ENCODE measurements at places on chromosomes 3 and 15.

- DNase-seq: no peak
Measured at GRCh38 chr3:175601521-175601920, 742.4 kb downstream of the NAALADL2 start.

- no peak for DNase-seq
Measured at GRCh38 chr3:99066863-99067262, 165.4 kb upstream of the DCBLD2 start.

DNA sequence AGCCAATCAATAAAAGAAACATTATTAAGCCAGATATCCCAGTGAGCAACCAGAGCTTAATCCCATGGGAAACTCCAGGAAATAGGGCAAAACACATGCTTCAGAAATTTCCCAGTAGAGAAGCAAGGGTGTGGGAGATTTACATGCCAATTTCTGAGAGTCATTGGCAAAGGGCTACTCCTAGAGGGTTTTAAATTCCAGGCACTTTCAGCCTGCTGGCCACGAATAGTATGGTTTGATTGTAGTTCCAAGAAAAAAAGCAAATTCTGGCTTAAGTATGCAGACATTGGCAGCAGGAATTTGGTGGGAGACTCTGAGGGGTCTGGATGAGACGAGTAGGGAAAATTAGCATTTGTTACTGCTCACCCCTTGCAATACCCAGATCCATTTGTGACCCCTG is 402.1 kb upstream of the SUCLG2 start:
- DNase-seq: no peak

DNA sequence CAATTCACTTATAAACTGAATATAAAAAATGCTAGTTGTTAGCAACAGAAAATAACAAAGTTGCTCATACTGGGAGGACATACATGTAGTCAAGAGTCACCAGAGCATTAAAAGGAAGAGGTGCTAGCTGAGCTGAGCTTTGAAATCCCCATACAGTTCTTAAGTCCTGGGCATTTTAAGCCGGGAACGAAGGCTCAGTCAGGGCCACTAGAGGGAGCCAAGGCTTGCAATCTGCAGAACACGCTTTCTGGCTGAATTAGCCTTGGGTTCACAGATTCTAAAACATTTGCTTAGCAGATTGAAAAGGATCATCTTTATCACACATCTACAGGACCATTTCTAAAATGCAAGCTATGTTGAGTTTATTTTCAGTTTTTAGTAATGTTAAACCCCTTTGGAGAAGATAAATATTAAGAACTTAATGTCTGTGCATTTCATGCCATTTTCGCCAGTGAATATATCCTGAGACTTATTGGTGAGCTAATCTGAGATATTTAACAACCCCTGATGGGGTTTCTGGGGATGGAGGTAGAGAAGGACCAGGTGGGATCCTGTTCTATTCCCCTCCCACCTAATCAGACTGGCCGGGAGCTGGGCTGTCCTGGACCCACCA is 26.3 kb upstream of the MNS1 start:
- no peak for DNase-seq

DNA sequence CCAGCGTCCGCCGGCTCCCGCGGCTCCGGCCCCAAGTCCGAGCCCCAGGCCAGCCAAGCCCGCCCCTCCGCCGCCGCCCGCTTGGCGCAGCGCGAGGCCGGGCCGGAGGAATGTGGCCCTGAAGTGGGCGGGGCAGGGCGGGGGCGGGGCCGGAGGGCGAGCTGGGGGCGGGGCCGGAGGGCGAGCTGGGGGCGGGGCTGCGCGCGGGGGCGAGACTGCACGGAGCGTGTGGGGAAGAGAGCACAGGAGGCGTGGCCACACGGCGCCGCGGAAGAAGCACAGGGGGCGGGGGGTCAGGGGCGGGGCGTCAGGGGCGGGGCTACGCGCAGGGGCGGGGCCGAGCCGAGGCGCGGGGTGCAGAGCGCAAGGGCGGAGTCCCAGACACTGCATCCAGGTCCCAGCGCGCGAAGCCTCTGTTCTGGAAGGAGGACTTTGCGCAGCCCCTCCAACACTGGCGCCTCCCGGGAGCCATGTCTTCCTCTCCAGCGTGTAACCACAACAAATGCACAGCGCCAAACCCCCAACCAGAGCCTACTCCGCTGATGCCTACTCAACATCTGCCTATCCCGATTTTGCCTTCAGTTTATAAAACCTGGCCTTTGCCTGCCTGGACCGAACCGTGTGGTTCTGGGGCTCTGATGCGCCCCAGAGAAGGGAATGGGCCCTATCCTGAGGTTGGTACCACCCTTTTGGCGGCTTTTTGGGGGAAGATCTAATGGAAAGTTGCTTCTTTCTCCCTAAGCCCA is 105.5 kb downstream of the IQSEC1 start:
- DNase-seq: peak; percentile 77

GRCh38 chr15:99951511-99951910 is 218.3 kb upstream of the LYSMD4 start:
- no peak for DNase-seq

- no peak for DNase-seq
Measured at GRCh38 chr15:95742836-95743235, 587.7 kb upstream of the NR2F2 start.

DNA sequence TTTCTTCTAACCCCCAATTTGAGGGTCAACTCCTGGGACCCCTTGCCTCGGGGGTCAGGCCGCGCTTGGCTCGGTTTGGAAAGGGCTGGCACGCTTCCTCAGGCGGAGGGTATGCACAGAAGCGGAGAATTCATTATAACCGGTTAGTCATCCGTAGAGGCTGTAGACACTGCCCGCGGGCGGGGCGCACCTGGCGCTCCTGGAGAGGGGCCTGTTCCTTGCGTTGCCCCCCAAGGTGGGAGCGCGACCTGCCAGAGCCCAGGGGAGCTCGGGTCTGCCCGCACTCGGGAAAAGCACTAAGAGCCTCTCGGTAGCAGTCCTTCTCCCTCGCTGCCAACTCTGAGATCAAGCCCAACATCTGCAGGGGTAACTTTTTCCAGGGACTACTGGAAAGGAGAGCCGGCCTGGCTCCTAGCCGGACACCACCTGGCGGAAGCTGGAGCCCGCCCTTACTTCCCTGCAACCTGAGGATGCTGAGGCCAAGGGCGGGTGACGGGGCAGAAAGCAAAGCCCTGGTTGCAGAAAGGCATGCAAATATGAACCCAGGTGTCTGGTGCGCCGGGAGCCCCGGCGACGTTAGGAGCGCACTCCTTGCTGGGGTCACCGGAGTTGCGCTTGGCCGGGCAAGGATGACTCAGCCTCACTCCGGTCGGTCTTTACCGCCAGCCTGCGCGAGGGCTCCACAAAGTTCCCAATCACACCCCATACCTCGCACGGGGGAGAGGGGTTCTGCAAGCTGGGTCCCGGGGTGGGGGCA is 1.5 kb upstream of the CACNA2D3 start:
- no peak for DNase-seq

DNA sequence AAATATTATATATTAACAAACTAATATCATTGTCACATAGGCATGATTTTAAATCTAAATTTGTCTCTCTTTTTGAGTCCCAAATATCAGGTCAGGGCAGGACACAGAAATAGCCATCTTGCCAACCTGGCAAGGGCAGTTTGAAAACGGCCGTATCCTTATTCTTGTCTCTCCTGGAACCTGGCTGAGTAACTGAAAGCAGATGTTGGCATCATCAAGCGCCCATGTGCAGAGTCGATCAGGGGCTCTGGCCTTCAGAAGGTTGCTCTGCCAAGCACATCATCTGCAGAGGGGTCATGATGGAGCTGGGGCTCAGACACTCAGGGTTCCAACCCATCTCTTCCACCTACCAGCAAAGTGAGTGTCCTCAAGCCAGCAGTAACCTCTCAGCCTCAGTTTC is 55.2 kb upstream of the OCA2 start:
- DNase-seq: no peak

- DNase-seq: no peak
Measured at GRCh38 chr3:98957681-98958080, 56.2 kb upstream of the DCBLD2 start.

DNA sequence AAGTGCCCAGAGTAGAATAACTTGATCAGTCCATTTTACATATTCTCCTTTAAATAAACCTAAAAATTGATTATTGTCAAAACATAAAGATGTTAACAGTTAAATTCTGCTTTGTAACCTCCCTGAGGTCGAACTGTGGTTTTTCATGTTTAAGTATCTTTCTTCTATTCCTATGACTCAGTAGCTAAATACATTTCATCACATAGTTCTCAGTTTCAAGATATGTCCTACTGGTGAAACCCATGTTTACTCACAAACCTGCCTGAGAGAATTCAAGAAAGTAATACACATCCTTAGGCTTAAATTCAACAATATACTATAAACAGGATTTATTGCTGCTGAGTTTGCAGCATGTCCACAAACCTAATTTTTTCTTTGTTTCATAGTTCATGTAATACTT is 692.9 kb downstream of the ZPLD1 start:
- DNase-seq: no peak

GRCh38 chr3:82048711-82049110 is 287.3 kb upstream of the GBE1 start:
- no peak for DNase-seq

GRCh38 chr3:184018424-184018973 is 815 bp upstream of the ABCC5 start:
- DNase-seq: no peak

DNA sequence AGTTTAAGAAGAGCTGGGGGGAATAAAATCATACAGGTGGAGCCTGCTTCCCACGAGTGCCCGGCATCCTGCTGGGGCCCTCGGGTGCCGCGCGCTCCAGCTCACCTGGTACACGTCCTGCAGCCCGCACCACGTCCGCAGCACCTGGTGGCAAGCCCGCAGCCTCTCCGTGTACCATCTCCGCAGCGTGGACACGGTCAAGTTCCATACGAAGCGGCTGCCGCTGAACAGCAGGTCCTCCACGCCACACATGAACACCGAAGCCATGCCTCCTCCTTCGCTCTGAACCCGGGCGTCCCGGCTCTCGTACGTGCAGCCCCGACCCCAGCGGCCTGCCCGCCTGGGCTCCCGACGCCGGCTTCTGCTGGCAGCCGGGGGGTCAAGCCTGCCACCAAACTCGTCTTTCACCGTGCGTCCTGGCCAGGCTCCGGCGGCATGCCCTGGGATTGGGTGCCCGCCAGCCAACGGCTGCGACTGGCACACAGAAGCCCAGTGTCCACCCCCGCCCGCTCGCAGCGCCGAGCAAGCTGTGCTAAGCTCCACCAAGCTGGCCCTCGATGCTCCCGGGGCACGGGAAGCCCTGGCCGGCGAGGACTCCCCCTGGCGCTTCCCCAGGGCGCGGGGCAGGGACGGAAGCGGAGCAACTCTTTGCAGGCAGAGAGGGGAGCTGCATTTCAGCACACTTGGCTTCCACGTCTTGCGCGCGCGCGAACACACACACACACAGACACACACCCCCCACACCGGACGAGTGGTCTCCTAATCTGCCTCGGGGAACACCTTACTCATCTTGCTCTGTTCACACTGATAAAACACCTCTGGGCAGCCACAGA is at the start of gene FRMD4B:
Gene FRMD4B, minus strand, starts transcription at position 366 of the 833 bp plus-strand sequence. Its CDS starts 99 bp downstream, at position 267.
- no peak for DNase-seq

- DNase-seq: no peak
Measured at GRCh38 chr3:147757866-147758265, 348.7 kb downstream of the ZIC1 start.

- DNase-seq: no peak
Measured at GRCh38 chr3:187913617-187914033, 168.4 kb upstream of the BCL6 start.

GRCh38 chr3:10747341-10747740 is 68.7 kb upstream of the SLC6A11 start:
- DNase-seq: no peak

DNA sequence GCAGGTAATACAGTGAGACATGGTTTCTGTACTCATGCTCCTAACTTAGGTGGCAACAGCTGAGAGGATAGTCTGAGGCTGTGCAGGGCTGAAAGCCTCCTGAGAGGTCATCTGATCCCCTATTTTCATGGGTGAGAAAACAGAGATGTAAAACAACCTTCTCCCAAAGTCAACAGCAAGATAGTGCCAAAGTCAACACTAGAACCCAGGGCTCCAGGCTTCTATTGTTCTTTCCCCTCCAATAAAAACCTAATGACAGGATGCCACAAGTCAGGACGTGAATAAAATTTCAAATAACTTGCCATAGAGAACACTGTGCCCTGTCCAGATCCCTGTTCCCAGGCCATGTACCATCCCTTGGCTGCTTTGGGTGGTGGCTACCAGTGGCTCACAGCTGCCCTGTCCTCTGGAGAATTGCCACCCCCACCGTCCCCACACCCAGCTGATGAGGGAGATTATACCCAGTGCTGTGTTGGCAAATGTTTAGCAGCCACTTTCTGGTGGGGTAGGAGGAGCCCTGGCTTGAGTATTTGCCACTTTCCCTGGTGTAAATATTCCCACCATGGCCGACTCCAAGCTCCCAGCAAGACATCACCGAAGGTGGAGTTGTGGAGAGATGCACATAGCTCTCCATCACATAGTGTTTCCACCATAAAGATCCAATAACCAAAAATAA is 54.8 kb downstream of the SRGAP3 start:
- DNase-seq: no peak

GRCh38 chr3:162765524-162765923 is 1268.9 kb downstream of the OTOL1 start:
- peak; percentile 10 for DNase-seq

GRCh38 chr15:41925086-41925608 is 31.3 kb upstream of the SPTBN5 start:
- no peak for DNase-seq

- DNase-seq: no peak
Measured at GRCh38 chr15:99006146-99006545, 1.4 kb downstream of the PGPEP1L start.

DNA sequence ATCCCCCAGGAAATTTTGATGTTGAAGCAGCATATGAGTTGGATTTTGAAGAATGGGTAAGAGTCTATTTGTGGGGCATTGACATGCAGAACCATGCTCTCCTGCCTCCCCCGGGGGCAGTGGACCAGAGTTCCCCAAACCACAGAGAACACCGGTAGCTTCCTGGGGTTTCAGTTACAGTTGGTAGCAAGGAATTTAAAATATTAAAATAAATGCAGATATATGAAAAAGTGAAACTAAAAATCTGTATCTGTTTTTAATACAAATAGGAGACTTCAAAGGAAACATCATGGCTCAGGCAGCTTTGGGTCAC is 37.4 kb downstream of the SLC9A9 start:
- DNase-seq: no peak

DNA sequence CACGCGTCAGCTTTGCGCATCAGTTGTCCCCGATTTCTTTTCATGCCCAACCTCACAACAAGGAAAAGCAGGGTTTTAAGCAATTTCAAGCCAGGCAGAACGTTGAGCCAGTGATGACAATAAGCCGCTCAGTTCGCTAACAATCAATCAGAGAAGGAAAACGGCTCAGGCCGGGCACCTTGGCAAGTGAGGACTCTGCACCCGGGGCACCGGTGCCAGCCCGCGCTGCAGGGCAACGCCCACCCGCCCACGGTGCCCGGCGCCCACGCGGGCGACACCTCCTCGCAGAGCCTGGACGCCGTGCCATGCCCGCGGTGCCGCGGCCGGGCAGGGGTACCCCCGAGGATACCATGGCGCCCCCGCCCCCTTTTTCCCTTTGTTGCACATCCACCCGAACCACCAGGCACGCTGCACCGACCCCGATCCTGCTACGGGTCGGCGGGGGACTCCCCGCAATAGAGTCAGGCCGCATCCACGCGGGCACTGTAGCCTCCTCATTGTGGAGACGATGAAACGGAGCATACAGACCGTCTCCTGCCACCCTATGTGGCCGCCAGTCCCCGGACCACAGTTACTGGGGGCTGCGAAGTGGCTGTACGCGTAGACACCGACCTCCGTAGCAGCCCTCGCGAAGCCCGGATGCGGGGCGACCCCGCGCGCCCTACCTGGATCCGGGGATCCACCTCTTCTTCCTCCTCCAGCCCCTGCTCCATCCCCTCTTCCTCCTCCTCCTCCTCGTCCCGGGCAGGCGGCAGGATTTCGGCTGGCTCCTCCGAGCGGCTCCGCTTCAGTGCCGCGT is 581 bp downstream of the SH3BP5 start:
- DNase-seq: peak; percentile 64

- DNase-seq: no peak
Measured at GRCh38 chr15:40750885-40751284, 4.2 kb downstream of the RMDN3 start.

Data from activated B cell treated with CpG ODN at 0.5 μM for 24 hours (primary cell).